ENCODE measurements at places on chromosomes 1 and 21. TPM values are rescaled to one million over a fixed set of nuclear protein-coding genes. Genes with fewer than 3 reads are reported as not detected.

GRCh38 chr1:33120436-33121231 lies 39.7 kb downstream of the AZIN2 start:
- no peak overlapping the region for H3K4me3 ChIP-seq
- H3K27me3 ChIP-seq, result peaks cover 50% of the 10 kb centered on the region
- peaks cover 7% of the 10 kb centered on the region for H3K36me3 ChIP-seq
- no peak for DNase-seq

DNA sequence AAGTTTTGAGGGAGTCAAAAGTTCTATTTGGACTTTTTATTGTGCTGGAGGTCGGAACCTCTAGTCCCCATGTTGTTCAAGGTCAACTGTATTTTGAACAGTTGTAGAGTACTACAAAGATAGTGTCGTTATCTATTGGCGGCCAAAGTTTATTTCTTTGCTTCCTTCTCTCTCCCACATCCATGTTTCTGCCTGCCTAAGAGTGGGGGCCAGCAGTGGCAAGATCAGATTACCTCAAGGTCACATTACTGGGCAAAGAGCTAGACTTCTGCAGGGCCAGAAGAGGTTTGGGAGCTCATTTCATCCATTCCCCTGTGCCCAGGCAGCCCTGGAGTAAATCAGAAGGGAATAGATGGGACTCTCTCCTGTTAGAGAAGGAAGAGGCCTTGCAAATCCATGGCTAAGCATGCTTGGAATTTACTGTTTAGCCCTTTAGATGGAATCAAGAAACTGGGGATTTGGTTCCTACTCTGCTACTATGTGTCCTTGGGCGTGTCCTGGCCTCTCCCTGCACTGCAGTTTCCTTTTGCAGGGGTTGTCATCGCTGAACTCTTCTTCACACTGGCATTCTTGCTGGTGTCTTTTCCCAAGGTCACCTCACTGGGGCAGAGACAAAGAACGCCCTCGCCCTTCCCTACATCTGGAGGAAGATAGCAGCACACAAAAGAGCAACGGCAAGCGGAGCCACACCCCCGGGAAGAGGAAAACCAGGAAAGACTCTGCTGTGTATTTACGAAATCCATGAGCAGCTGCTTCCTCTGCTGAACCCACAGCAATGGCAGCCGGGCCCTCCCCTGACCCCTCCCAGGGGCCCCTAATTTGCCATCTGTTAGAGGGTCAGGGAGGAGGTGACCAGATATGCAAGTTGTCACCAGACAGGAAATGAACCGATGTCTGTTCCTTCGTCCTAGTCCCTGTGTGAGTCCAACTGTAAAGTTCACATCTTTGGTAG lies 73.3 kb downstream of the PLPP3 start:
- peaks cover 13% of the 10 kb centered on the region for H3K4me1 ChIP-seq
- no peaks in the 10 kb centered on the region for H3K27me3 ChIP-seq
- no peak overlapping the region for H3K4me3 ChIP-seq
- DNase-seq, result no peak
- no peak overlapping the region for H3K27ac ChIP-seq

- H3K4me1 ChIP-seq, result no peaks in the 10 kb centered on the region
- no peaks in the 10 kb centered on the region for H3K36me3 ChIP-seq
- no peaks in the 10 kb centered on the region for H3K27me3 ChIP-seq
- no peak overlapping the region for H3K4me3 ChIP-seq
Observed at GRCh38 chr21:15195104-15195503, 130.3 kb upstream of the NRIP1 start.

- H3K27ac ChIP-seq, result no peak overlapping the region
- peaks cover 4% of the 10 kb centered on the region for H3K4me1 ChIP-seq
- no peaks in the 10 kb centered on the region for H3K36me3 ChIP-seq
- DNase-seq, result peak; percentile 29
- peaks cover 16% of the 10 kb centered on the region for H3K27me3 ChIP-seq
Observed at GRCh38 chr21:26169611-26170470, 729 bp downstream of the APP start.

DNA sequence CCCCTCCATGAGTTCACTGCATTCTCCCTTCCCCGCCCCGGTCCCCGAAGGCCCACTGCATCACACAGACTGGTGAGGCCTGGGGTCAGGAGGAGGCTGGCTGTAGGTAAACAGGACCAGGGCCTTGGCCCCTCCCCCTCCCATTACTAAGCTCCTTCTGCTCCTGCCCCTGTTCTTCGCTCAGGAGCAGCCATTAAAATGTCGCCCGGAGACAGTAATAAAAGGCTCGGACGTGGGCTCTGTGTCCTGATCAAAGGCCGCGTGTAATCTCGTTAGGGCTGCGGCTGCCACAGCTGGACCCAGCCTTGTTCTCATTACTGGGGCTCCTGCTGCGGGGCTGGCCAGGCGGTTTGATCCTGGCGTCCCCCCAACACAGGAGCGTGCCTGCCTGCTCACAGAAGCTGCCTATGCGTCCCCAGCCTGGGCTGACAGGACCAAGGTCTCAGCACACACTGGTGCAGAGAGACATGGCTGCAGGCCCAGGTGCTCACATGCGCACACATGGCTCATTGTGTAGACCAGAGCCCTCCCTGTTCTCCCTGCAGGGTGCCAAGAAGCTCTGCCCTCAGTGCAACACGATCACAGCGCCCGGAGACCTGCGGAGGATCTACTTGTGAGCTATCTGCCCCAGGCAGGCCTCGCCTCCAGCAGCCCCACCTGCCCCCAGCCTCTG lies 24.0 kb downstream of the TMEM53 start:
- no peaks in the 10 kb centered on the region for H3K27me3 ChIP-seq
- no peak for DNase-seq
- H3K4me1 ChIP-seq, result peaks cover 4% of the 10 kb centered on the region
- H3K36me3 ChIP-seq, result no peaks in the 10 kb centered on the region
- peak overlapping the region; percentile 54 for H3K27ac ChIP-seq

- H3K4me1 ChIP-seq, result peaks cover 44% of the 10 kb centered on the region
- no peak overlapping the region for H3K4me3 ChIP-seq
- H3K27ac ChIP-seq, result peak overlapping the region; percentile 56
- no peaks in the 10 kb centered on the region for H3K27me3 ChIP-seq
- DNase-seq, result no peak
- peaks cover 36% of the 10 kb centered on the region for H3K36me3 ChIP-seq
Observed at GRCh38 chr1:178792394-178792793, 67.3 kb downstream of the RALGPS2 start.

GRCh38 chr1:168906367-168906766 lies 177.4 kb upstream of the DPT start:
- no peaks in the 10 kb centered on the region for H3K4me1 ChIP-seq
- H3K4me3 ChIP-seq, result no peak overlapping the region
- peaks cover 24% of the 10 kb centered on the region for H3K27me3 ChIP-seq
- DNase-seq, result no peak

DNA sequence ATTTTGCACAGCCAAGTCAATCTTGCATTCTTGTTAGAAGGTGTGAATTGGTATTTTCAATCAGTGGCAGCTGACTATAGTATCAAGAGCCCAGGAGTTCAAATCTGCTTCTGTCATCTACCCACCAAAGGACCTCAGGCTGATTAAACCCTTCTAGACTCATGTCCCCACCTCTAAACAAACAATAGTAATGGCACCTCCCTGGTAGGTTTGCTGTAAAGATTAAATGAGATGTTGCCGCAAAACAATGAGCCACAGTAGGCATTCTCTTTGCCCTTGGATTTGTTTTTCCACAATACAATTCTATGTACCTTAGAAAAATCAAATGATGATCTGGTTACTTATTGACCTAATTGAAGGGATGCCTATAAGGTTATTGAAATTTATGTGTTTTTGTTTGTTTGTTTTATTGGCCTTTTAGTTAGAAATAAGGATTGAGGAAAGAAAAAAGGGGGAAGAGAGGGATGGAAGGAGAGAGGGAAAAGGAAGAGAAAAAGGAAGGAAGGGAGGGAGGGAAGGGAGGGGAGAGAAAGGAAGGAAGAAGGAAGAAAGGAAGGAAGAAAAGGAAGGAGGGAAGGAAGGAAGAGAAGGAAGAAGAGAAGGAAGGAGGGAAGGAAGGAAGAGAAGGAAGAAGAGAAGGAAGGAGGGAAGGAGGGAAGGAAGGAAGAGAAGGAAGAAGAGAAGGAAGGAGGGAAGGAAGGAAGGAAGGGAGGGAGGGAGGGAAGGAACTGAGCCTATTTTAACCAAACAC lies 110.7 kb downstream of the ETS2 start:
- H3K27ac ChIP-seq, result no peak overlapping the region
- no peaks in the 10 kb centered on the region for H3K4me1 ChIP-seq
- no peaks in the 10 kb centered on the region for H3K36me3 ChIP-seq
- H3K4me3 ChIP-seq, result no peak overlapping the region

- H3K27me3 ChIP-seq, result peaks cover 23% of the 10 kb centered on the region
- H3K36me3 ChIP-seq, result no peaks in the 10 kb centered on the region
- no peak overlapping the region for H3K4me3 ChIP-seq
Observed at GRCh38 chr1:183360473-183360872, 57.7 kb downstream of the NMNAT2 start.

DNA sequence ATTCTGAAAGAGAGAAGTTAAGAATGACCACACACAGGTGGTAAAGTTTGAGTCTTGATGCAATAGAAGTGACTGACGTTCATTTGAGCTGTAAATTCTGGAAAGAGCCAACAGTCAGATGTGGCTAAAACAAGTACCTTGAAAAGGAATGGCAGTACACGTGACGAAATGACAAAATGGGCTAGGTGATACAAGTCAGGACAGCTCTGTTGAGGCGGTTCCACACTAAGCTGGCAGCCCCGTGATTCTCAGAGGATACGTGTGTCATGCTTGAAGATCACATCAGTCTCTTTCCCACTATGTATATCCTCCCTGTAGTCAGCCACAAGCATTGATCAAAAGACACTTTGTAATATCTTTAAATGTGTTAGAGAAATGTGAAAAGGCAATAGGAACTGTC lies 881.3 kb upstream of the ADGRL2 start:
- no peaks in the 10 kb centered on the region for H3K36me3 ChIP-seq
- H3K27ac ChIP-seq, result no peak overlapping the region
- no peaks in the 10 kb centered on the region for H3K27me3 ChIP-seq
- DNase-seq, result no peak

DNA sequence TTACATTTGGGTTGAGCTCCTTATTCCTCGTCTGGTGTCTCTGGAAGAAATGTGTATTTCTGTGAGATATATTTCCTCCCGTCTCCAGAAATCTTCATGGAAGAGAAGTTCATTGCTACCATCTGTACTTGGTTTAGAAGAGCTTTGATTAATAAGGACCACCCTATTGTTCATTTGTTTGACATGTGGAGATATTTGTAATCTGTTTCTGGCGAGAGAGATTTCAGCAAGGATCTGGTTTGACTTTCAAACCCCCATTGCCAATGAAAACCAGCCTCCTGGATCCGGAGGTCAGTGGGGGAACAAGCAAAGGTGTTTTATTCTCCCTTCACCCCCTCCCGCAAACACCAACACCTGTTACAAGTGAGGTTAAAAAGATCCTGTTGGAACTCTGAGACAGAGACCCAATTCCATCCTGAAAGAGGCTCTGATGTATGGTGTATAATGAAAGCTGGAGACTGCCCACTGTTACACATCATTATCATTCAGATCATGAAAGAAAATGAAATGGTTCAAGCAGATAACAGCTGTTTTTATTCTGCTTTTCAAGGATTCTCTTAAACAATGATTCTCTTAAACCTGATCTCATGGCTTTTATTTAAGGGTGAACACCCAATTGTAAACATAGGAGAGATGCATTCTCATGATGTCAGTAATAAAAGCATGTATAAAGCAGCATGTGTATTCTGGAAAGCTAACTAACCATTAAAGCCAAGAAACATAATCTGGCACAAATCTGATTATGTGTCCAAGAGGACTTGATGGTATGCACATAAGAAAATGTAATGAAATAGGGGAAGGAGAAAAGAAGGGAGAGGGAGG lies 393.5 kb upstream of the ADGRL2 start:
- no peak overlapping the region for H3K4me3 ChIP-seq
- no peaks in the 10 kb centered on the region for H3K36me3 ChIP-seq
- no peaks in the 10 kb centered on the region for H3K4me1 ChIP-seq
- DNase-seq, result no peak

Gene LAMC2
- not detected for polyA plus RNA-seq

Gene RGS18
- polyA plus RNA-seq, result 10.2 TPM

Gene NEK2
- 0.32 TPM for polyA plus RNA-seq

Data from naive B cell (primary cell).